ENCODE measurements at places on chromosomes 3 and 15.
A peak's percentile ranks its signal among the peaks of the same experiment; 100 is the strongest.

GRCh38 chr3:41579861-41580260, 380.6 kb downstream of the CTNNB1 start:
- DNase-seq: no peak

DNA sequence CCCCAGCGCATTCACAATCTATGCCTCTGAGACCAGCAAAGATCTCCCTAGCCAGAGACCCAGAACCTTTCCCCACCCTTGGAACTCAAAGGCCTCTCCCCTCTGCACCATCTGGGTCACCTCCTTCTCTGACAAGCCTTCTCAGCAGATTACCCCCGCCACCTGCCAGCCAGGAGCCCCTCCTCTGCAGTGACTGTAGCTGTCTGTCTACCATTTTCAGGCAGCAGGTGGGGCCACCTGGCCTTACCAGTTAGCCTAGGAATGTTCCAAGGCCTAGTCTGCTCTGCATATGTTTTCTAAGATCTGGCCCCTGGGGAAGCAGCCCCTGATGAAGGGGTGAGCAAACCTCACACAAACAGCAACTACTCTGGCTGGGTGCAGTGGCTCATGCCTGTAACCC, 2.4 kb downstream of the MYLK start:
- no peak for DNase-seq

DNA sequence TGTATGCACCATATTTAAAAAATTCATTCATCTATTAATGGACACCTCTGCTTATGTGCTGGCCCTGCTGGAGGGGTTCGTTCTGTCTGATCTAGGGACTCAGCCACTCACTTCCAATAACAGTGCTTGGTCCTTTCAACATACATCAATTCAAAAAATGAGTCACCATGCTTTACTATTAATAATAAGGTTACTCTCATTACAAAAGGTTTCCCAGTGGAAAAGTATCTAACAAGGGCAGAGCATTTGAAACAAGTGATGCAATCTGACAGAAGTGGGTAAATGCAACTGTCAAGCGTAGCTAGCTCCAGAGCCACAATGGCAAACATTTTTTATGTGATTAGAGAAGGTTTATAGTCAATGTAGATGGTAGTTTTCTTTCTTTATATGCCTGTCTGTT, 67.9 kb upstream of the TNIK start:
- no peak for DNase-seq

GRCh38 chr3:131744765-131745164, 242.0 kb upstream of the MRPL3 start:
- no peak for DNase-seq

GRCh38 chr3:57805266-57805665, 49.2 kb downstream of the SLMAP start:
- DNase-seq: no peak

DNA sequence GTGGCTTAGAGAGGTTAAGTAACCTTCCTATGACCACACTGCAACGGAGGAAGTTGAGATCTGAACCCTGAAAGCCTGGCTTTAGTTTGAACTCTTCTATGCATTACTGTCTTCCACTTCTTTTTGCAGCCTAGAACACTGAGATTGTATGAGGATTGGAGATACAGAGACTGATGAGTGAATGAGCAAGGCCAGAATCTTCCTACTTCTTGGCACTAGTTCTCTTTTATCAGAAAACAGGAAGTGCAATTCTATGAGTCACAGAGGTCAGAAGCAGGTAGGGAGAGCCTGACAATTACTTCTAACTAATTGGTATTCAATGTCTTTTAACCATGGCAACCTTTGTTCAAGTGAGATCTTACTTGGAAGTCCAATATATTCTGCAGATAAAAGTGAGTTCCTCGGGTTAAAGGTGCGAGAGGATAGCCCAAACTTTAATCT, 219.0 kb downstream of the SHQ1 start:
- DNase-seq: no peak

DNA sequence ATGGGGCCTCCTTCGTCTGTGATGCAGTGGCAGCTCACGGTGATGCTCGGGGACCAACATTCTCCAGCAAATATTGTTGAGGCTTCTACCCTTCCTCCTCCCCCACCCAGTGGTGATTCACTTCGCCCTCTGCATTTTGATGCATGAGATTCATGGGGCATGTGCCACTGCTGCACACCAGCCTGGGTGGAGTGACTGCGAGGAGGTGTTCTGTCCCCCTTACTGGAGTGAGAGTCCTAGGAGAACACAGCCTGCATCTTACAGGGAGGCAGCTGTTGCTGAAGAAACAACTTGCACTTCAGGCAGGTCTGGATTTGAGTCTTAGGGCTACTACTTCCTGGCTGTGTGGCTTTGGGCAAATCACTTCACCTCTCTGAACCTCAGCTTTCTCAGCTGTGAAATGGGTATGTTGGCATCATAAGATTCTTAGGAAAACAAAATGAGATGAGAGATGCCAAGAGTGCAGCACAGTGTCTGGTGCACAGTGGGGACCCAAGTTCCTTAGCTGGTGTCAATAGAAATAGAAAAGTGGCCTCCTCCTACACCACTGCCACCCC, 10.2 kb upstream of the SKOR1 start:
- DNase-seq: no peak

DNA sequence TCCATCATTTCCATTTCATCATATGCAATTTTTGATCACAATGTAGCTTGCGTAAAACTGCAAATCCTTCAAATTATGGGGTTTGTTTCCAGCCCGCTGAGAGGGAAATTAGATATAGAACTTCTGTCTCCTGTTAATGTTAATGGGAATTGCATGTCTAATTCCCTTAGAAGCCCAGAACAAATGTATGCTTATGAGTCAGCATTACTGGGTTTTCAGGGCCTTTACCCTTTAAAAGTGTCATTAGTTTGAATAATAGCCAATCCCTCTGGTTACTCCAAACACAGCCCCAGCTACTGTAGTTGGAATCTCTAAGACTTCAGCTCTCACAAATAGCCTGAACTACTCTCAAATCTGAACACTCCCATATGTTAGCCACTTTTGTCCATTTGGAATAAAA, 439.4 kb downstream of the C3orf38 start:
- no peak for DNase-seq

- DNase-seq: no peak
Observed at GRCh38 chr3:15455756-15456155, 28.4 kb downstream of the EAF1 start.

DNA sequence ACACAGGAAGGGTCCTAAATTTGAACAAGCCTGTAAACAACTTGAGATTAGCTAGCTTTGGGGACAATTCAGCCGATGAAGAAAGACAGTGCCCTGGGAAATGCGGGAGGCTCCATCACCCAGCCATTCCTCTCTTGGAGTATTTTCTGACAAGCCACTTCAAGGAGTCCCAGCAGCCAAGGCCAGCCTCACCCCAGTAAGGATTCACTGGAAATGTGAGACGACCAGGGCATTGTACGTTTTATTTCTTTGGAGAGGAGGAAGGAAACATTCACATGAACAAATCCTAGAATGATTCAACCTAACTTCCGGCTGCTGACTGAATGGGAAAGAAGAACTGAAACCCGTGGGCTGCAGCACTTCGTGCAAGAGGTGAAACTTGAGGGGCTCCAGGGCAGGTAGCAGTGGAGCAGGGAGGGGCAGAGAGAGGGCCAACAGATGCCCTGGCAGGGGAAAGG, 116.4 kb upstream of the ARHGEF3 start:
- peak; percentile 33 for DNase-seq

- peak; percentile 36 for DNase-seq
Observed at GRCh38 chr3:184636741-184637316, 75.0 kb downstream of the MAGEF1 start.

GRCh38 chr3:194075802-194076460, 60.0 kb upstream of the HES1 start:
- DNase-seq: no peak

- DNase-seq: no peak
Observed at GRCh38 chr3:42402394-42403096, 7.9 kb downstream of the LYZL4 start.

DNA sequence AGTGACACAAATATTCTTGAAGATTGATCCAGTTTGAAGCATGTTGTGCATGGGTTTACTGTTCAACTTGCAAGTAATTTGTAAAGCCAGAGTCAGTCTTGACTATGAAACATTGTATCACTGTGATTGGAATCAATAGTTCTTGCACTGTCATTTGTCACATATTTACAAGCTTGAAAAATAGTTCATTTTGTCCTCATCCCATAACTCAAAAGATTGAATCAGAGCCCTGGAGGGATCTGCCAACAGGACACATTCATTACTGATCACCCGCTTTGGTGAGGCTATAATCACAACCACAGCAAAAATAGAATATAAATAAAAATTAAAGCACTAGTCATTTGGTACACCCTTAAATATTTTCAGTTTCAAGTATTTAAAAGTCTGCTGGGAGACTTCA, 368.9 kb downstream of the WDR72 start:
- no peak for DNase-seq

DNA sequence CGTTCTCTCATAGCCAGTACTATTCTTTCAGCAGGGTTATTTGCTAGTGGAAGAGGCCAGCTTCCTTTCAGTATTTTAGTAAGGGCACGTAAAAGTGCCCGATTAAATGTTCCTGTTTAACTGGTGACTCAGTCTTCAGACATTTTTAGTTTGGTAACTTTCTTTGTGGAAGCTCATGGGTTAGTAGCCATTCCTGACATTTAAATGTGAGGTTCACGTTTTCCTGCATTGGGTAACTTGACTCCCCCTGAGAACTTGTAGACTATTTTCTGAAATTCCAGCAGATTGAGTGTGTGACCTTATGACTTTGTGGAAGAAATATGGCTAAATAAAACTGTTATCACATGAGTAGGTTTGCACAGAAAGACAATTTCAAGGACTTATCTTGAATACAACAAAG, 16.9 kb downstream of the ABHD2 start:
- DNase-seq: no peak

GRCh38 chr3:16820485-16820884, 64.3 kb upstream of the PLCL2 start:
- no peak for DNase-seq

DNA sequence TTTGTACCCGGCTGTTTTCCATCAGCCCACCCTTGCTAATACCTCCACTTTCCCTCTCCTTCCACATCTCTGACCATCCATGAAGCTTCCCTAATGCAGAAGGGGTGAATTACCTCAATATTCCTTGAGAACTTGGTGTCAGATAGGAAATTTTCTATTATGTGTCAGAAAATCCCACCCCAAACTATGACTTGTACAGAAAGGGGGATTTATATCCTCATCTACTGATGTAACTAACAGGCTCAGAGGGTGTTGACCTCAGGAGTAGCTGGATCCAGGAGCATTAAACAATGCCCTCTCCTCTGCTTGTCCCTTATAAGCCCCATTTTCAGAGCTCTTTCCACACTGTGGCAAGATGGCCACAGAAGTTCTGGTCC, 242.8 kb upstream of the TLE3 start:
- DNase-seq: no peak

- no peak for DNase-seq
Observed at GRCh38 chr3:110576960-110577359, 494.7 kb upstream of the NECTIN3 start.

GRCh38 chr15:99818872-99819271, 85.6 kb upstream of the LYSMD4 start:
- DNase-seq: no peak

DNA sequence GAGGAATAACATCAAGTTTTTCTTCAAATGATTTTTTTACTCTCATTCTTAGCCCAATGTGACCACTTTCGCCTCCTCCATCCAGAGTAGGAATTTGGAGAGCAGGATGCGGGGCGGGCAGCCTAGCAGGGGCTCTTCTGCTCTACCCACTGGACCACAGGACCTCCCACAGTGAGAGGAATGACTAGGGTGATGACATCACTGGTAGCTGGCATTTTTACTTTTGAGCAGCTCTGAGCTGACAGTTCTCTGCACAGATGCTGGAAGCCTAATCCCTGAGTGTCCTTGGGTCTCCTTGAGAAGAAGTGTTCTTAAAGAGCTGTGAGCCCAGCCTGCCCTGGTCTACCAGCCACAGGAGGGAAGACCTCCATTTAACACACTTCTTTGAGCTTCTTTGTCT, 1.4 kb upstream of the HCN4 start:
- no peak for DNase-seq

DNA sequence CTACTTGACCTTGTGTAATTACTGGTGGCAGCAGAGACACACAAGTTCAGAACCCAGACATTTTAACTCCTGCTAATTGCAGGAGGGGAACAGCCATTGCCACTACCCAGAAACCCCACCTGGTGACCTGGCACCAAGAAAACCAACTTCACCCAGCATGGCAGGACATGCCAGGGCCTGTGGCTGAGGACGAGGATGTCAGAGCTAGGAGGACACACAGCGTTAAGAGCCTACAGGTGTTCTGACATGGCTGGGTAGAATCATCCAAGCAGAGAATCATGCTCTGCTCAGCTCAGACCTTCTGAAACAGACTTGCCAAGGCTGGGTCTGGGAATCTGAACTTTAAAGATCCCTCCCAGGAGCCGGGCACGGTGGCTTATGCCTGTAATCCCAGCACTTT, 11.7 kb upstream of the SPATA12 start:
- no peak for DNase-seq

DNA sequence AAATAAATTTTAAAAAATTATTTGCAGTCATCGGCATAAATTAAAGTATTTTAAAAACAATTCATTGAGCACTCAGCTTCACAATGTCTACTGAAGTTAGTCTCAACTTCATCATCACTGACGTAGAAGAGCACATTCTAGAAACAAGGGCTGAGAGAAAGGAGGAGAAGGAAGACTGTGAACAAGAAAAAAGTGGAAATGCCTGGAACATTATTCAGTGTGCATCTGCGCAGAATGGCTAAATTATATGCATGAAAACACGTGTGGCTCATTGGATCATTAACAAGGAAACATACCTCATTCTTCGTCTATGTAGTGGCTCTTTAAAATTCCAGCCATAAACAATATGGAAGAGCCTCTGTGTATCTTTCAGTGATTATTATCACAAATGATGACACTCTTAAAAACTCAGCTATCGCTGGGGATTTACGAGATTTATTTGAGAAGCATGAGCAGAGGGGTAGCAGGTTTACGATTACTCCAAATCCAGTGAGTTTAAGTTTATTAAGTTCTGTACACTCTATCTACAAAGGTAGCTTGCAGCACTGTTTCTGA, 404.2 kb upstream of the CDIN1 start:
- no peak for DNase-seq

DNA sequence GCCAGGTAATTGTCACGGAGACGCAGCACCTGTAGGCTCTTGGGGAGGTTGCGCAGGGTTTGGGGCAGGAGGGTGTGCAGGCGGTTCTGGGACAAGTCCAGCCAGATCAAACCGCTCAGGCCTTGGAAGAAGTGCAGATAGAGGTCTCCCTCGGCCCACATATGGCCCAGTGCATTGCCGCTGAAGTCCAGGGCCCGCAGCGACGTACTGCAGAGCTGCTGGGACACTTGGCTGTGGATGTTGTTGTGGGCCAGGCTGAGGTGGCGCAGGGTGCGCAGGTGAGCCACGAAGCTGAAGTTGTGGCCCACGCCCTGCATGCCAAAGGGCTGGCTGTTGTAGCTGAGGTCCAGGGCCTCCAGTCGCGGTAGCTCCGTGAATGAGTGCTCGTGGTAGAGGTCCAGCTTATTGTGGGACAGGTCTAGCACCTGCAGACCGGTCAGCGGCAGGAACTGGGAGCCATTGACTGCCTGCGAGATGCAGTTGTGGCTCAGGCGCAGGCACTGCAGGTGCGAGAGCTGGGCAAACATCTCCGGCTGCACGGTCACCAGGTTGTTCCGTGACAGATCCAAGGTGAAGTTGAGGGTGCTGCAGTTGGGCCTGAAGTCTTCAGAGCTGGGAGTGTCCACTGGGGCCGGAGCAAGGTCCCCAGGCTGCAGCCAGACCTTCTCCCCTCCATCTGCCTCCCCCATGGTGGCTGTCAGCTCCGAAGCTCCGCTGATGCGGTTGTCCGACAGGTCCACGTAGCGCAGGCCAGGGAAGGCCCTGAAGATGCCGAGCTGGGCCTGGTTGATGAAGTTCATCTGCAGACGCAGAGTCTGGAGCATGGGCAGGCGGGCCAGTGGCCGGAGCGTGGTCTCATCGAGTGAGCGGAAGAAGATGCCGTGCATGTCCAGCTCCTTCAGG, 2.9 kb downstream of the TLR9 start:
- DNase-seq: peak; percentile 13
